ENCODE measurements at places on chromosomes 16 and 17.

DNA sequence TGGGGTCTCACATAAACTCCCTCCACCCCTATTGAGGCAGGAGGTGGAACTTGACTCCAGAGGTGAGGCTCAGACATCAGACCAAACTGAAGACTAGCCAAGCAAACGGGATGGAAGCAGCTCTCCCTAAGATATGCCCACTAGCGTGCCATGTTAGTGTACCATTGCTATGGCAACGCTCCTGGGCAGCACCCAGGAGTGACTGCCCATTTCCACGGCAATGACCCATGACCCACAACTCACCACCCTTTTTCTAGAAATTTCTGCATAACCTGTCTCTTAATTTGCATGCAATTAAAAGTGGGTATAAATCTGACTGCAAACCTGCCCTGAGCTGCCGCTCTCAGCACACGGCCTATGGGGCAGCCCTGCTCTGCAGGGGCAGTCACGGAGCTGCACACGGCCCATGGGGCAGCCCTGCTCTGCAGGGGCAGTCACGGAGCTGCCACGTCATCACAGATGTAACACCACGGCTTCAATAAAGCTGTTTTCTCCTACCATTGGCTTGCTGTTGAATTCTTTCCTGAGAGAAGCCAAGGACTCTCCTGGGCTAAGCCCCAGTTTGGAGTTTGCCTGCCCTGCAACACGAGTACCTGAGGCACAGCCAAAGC is 164.3 kb downstream of the RBFOX3 start:
- no peak for DNase-seq

- DNase-seq: no peak
These were observed 12.5 kb downstream of the CCDC92B start for GRCh38 chr17:2736956-2737355.

- no peak for DNase-seq
These were observed 29.0 kb downstream of the RNF213 start for GRCh38 chr17:80289616-80290015.

DNA sequence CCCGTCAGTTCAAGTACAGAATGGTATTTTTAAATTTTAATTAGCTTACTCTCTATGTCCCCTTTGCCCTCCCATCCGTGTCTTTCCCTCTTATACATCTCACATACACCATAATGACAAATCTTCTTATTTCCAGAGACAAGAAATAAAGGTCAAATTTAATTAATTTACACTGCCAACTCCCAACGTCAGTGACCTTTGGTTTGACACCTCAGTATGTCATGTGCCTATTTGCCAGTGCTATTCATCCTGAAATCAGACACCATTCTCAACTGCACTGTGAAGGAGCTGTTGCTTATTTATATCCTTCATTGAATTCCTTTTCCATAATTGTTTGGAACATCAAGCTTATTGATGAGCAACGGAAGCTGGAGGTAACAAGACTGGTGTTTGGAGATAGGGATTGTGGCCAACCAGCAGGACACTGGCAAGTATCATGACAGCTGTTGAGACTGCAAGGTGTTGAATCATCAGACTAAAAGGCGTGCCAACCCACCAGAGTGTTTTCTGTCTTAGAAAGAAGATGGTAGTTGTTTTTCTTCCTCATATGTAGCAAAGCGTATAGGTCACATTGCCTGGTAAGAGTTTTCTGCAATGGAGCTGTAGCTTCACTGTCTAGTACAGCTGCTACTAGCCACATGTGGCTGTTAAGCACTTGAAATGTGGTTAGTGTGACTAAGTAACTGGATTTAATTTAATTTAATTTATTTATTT is 12.5 kb downstream of the CALCOCO2 start:
- no peak for DNase-seq

- no peak for DNase-seq
These were observed 12.2 kb upstream of the LPCAT2 start for GRCh38 chr16:55496509-55497145.

DNA sequence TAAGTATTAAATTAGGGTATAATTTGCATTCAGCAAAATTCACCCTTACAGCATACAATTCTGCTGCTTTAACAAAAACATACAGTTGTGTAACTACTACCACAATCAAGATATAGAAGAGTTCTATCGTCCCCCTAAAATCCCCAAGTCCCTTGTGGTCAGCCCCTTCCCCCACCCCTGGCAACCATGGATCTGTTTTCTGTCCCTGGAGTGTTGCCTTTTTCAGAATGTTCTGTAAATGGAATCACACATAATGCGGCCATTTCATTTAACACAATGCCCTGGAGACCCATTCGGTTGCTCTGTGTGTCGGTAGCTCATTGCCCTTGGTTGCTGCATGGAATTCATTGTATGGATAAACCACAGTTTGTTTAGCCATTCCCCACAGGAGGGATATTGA is 190.2 kb downstream of the IRX5 start:
- DNase-seq: no peak

DNA sequence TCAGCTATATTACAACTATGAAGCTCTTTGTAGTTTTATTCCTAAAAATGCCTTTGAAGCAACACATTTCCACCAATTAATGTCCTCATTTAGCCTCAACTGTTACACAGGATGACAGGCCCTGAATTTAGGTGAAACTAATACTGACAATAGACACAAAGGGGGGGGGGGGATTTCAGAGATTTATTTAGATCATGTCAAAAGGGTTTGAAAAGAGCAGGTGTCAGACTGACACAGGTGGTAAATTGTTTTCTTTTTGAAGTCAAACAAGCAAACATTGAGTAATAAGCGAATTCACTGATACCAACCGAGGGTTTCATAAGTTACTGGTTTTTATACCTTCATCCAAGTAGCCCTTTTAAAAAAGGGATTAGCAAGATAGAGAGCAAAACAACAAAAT is 40.8 kb downstream of the KANSL1 start:
- DNase-seq: no peak

DNA sequence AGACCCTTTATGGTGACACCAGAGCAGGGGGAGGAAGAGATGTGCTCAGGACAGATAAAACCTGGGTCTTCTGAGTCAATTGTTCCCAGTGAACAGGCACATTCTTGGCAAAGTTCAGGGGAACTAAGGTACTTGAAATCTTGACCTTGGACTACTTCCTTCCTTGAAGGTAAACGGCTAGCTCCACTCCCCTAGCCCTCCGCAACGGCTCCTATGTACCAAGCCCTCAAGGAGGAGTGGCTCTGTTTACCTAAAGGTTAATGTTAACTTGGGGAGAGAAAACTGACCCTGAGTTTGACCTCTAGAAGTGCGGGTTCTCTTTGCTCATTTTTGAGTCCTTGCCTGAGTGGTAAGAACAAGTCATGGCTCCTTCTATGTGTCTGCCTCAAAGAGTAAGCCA is 7.8 kb downstream of the TTLL6 start:
- DNase-seq: no peak

DNA sequence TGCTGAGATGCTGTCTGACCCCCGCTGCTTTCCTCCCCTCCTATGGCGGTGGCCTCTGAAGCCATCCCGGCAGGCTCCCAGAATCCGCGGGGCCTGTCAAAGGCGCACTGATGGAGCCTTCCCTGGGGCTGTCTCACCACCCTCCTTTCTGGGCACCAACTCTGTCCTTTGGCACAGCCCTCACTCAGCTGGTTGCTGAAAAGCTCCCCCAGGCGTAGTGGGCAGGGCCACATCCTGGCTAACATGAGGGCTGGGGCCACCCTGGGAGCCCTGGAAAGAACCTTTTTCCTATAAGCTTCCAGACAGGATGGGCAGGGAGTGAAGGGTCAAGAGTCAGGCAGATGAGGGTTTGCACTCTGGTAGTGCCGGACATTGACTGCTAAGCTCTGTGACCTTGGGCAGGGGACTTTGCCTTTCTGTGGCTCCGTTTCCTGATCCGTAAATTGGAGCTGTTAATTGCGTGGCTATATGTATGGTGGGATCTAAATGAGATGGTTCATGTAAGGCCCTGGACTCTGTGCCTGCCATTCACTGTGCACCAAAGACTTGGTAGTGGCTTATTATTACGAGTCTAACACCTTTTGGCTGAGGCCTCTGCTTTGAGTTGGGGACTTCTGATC is 27.6 kb upstream of the LASP1NB start:
- DNase-seq: no peak

DNA sequence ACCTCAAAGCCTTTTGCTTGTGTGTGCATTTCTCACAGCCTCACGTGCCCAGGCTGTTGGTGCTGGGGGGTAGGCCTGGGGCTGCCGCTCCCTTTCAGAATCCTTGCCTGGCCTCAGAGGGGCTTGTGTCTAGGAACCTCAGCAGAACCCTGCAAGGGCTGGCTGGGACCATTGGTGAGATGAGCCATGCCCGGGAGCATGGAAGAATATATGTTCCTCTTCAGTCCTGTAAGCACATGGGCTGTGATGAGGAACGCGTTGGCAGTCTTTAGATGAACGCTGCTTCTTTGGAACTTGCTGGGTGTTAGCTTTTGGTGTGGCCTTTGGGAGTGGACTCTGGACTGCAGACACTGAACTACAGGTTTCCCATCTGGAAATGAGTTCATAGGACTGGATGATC is 32.0 kb upstream of the SLC5A10 start:
- DNase-seq: no peak

- no peak for DNase-seq
These were observed 4.5 kb downstream of the NTHL1 start for GRCh38 chr16:2042986-2043666.

- no peak for DNase-seq
These were observed 772.1 kb upstream of the RBFOX1 start for GRCh38 chr16:6560306-6561100.

- no peak for DNase-seq
These were observed 631 bp downstream of the KREMEN2 start for GRCh38 chr16:2964475-2965336.

GRCh38 chr17:80119271-80119791 is 17.9 kb downstream of the GAA start:
- no peak for DNase-seq

DNA sequence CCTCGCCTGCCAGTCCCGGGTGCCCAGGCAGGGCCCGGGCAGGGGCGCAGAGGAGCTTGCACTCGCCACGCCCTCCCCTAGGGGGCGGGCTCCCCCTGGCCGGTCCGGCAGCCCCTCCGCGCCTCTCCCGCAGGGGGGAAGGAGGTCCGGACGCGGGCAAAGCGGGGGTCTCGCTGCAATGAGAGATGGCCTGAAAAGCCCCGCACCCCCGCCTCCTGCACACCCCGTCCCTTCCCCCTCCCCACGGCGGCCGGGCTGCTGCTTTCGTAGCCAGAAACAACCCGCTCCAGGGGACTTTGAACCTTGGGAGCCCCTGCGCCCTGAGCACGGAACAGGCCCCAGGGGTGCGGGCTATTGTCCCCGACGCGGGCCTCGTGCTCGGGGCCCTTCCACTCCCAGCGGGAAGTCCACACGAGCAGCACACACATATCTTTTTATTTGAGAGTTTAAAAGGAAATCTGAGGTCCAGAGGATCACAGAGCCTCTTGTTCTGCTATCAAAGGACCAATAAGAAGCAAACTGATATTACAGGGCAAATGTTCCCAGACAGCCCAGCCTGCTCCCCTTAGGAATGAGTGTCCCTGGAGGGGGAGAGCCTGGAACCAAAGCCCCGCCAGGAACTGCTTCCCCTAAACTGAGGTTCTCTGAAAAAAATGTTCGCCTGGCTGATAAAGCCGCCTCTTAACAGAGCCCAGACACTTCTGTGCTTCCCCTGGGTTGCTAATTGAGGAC is 5.8 kb upstream of the CBX4 start:
- DNase-seq: no peak

DNA sequence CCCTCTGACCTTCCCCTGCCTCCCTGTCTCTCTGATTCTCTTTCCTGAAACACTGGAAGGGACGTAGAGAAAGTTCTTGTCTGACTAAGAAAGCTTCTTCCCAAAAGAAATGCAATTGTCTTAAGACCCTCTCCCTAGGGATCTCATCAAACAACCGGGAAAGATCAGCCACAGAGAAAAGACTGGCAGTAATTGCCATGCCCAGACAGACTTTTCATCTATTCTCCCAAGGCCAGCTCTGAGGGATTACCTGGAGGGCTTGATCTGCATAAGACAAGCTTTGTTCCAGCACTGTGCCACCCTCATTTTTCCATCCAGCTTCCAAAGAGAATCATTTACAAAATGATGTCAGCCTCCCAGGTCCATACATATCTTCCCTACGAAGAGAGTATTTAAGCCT is 38.8 kb upstream of the HS3ST3A1 start:
- DNase-seq: no peak

DNA sequence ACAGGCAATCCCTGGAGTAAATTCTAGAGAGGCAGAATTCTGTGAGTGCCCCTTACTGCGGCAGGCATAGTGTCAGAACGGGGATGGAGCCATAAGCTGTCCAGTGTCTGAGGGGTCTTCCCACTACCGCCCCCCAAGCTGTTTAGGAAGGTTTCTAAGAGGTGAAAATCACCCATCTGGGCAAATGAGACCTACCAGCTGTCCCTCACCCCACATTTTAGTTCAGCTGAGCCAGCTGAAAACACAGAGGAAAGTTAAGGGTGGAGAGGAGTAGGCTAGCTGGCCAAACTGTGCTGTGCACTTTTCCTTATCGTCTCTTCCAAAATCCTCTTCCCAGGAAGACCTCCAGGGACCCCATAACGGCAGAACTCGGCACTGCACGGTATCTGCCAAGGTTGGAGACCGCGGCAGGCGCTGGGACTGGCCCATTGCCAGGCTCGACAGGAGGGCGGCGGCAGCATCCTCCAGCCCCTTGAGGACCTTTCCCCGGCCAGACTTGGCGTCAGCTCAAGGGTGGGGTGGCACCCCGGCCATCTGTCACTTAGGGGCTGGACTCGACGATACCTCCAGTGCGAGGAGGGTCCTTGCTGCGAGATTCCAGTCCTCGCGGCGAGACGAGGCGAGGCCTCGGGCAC is 955 bp downstream of the ACLY start:
- peak; percentile 53 for DNase-seq

GRCh38 chr17:10435096-10435495 is 13.3 kb upstream of the MYH8 start:
- no peak for DNase-seq

DNA sequence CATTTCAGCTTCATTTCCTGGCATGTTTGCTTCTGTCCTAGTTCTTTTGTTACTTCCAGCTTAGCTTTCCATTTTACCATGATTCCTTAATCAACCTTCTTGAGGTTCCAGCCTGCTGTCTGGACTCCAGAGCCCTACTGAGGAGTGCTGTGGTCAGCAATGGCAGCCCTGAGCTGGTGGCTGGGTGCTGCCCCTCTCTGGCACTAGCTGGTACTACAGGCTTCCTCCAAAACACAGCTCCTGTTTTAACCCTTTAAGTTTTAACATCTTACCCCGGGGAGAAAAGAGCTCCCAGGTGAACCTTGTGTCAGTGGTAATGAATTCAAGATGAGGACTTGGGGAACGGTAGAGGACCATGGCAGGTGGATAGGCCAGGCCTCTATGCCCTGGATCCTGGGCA is 395.5 kb downstream of the TMEM114 start:
- no peak for DNase-seq

DNA sequence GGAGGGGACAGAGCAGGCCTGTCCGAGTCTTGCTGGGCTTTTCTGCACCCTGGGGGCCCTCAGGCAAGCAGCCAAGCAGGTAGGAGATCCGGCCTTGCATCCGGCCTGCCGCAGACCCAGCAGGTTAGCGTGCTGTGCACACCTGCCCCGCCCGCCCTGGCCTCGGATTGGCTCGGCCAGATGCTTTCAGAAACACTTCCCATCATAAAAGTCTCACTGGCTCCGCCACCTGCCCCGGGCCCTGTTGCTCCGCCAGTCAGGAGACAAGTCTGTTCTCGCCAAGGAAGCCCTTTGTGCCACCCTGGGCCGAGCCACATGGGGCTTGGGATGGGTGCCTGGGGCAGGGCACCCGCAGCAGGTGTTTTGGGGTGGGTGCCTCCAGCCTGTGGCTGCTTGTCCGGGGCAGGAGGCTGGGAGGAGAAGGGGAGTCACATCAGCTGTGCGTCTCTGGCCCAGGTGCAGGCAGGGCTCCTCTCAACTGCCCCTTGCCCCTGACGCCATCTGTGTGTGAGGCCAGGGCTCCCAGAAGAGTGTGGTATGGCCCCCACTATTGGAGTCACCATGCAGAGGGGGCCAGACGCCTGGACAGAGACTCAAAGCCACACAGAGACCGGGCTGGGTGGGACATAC is 228.2 kb upstream of the GSE1 start:
- no peak for DNase-seq

Measured in C1 segment of cervical spinal cord (tissue), 14 donors.